ENCODE measurements at places on chromosomes 11 and 22.

DNA sequence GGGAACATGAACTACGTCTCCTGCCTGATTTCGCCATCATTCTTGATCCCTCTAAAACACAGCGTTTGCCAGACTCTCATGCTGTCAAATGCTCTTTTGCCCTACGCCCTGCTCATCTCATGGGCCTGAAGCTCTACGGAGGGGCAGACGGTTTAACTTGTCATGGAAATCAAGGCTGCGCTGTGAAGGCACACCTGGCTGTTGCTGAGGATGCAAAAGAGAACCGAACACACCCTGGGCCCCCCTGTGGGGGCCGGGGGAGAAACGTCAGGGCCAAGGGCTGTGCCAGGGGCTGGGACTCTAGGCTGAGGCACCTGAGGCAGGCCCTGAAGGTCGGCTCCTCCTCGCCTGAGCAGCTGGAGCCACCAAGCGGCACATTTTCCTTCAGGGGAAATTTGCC is 957.2 kb downstream of the BRD1 start:
- no peak for DNase-seq

DNA sequence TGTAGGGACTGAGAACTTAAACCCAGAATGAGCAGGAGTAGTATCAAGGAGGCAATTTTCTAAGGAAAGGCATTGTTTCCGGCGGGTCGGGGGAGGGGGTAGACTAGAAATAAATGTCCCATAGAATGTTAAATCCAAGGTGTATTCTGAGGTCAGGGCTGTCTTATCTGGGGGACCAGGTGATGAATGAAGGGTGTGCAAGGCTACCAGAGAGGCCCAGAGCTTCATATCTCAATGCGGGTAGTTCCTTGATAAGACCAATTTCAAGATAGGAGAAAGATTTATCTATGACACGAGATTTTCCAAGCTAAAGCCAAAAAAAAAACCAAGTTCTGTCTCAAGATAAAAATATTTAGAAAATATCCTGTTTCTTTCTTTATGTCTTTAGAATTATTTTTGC is 8.3 kb upstream of the RCE1 start:
- no peak for DNase-seq

- no peak for DNase-seq
Measured at GRCh38 chr11:18264035-18264434, 2.0 kb upstream of the SAA1 start.

GRCh38 chr11:47185305-47186075 is 744 bp downstream of the PACSIN3 start:
- DNase-seq: no peak

- no peak for DNase-seq
Measured at GRCh38 chr11:110912437-110912836, 200.2 kb upstream of the ARHGAP20 start.

- DNase-seq: no peak
Measured at GRCh38 chr11:92384358-92384757, 159.7 kb downstream of the FAT3 start.

GRCh38 chr11:27440090-27440489 is 32.5 kb downstream of the LGR4 start:
- no peak for DNase-seq

GRCh38 chr22:19046287-19046686 is 75.9 kb downstream of the DGCR2 start:
- no peak for DNase-seq

DNA sequence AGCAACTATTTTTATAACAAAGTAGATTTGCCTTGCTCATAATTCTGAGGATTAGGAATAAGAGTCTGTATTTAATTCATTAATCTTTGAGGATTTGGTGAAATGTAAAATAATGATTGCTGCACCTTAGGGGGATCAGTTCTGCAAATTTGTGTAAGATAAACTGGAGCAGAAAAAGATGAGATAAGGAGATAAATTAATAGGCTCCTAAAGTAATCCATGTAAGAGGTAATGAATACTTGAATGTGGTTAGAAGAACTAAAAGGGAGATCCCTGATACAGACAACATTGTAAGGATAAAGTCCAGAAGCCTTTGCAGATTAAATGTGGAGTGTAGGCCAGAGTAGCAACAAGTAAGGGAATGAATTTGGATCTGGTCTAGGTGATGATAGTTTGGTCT is 45.6 kb downstream of the PDHX start:
- no peak for DNase-seq

GRCh38 chr11:8354622-8355415 is 91.1 kb upstream of the LMO1 start:
- DNase-seq: no peak

DNA sequence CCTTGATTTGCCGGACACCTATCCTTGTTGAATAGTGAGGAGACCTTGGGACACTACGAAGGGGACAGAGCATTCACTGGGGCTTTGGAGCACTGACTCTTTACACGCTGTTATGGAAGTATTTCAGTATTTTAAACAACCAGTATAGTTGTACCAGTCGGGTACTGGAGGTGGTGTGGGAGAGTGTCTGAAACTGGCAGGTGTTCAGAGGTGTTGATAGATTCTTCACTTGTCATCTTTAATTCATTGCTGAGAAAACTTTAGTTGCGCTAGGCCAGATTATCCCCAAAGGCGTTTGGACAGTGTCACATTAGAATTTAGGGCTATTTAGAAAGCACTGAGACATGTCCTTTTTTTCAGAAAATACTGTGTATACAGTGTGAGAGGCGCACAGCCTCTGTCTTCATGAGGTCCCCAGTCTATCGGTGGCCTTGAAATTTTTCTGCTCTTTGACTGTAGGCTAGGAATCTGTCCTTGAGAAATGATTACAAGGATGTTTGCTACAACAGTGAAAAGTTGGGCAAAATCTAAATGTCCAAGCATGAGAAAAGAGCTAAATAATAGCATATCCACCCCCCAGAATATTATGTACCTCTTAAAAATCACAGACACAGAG is 69.7 kb downstream of the TEAD1 start:
- no peak for DNase-seq

GRCh38 chr11:121482231-121483129 is 29.7 kb upstream of the SORL1-AS1 start:
- DNase-seq: no peak

DNA sequence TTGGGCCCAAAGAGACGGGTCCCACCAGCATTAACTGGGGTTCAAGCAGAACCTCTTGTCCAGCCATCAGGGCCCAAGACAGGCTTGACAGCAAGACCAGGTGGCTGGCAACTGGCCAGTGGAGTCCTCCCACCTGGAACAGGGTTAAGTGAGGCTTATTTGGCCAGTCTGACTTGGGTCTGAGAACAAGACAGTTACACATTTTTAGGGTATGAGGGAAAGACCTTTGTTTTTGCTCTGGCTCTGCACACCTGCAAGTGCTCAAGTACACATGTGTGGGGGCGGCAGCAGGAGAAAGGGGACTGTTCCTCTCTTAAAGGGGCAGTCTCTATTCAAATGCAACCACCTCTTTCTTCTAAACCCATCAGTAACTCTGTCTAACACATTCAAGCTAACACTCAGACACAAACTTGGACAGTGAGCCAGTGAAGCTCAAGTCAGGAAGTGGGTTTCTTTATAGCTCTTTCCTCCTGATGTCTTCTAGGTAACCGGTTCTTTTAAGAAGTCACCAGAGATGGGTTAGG is 116.2 kb downstream of the ETS1 start:
- no peak for DNase-seq

DNA sequence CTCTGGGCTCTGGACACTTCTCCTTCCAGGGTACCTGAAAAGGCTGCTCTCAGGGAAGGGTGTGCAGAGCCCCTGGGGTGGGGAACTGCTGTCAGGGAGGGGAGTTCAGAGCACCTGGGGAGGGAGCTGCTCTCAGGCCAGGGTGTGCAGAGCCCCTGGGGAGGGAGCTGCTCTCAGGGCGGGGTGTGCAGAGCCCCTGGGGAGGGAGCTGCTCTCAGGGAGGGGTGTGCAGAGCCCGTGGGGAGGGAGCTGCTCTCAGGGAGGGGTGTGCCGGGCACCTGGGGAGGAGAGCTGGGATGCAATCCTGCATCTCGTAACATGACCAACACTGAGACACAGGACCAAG is 764.2 kb downstream of the BRD1 start:
- DNase-seq: no peak

GRCh38 chr22:42400811-42401534 is 31.2 kb downstream of the NFAM1 start:
- DNase-seq: no peak

DNA sequence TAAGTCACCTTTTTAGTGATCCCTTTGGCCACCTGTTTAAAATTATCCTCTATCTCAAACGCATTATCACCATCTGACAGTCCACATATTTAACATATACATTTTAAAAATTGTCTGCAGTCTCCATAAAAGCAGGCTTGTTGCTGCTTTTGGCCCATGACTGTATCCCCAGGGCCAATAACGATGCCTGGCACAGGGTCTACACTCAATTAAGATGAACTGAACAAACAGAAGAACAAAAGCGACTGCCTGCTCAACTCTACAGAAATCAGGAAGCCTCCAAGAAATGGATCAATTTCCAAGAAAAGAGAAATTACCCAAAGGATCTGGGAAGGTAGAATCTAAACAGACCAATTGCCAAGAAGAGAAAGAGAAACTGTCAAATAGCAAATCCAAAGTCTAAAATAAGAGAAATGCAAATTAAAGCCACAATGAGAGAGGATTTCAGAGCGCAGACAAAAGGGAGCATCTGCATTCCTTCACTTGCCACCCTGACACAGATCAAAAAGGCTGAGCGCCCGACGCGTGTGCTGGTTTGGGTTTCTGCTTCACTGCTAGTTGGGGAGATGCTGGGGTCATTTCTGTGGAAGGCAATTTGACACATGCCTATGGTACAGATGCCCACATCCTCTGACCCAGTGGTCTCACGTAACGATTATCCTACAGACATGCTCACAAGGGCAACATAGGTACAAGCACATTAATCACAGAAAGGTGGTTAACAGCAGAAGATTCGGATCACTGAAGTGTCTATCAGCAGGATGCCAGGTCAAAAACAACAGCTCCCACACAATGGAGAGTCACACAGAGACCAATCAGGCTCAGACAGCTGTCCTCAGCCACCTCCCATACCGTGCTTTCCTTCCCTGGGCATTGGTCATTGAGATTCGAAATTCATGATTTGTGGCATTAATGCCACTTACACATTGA is 55.9 kb downstream of the SHISAL1 start:
- no peak for DNase-seq

DNA sequence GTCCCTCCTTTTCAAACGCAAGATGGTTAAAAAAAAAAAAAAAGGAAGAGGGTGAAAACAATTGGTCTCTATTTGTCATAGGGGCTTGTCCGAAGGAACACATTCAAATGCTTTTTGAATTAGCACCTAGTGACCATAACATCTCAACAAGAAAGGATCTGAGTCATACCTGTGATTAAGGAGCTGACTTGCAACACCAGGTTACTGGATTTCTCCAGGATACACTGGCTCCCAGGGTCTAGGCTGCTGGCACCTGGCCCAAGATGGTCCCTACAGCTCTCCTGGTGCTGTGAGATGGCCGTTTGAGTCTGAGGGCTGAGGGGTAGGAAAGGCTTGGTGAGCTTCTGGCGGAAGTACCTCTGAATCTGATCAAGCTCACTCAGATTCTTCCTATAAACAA is 28.4 kb upstream of the UCP3 start:
- DNase-seq: no peak

- no peak for DNase-seq
Measured at GRCh38 chr11:73155102-73155501, 13.0 kb upstream of the FCHSD2 start.

GRCh38 chr11:122882857-122883645 is 492 bp downstream of the JHY start:
- DNase-seq: no peak

DNA sequence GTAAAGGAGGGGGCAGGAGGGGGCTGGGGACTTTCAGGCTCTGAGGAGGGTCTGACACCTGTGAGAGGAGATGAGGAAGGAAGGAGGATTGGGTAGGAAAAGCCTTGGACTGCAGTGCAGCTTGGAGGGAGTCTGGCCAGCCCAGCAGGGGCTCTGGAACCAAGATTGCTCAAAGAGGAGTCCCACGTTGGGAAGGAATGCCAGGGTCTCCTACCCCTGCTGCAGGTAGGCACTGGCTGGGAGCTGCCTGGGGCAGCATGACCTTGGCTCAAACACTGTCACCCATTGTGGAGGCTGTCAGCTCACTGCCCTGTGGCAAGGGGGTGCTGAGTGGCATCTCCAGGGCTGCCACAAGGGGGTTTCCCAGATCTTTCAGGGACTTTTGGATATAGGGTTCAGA is 94.5 kb downstream of the RPS6KA4 start:
- DNase-seq: no peak

DNA sequence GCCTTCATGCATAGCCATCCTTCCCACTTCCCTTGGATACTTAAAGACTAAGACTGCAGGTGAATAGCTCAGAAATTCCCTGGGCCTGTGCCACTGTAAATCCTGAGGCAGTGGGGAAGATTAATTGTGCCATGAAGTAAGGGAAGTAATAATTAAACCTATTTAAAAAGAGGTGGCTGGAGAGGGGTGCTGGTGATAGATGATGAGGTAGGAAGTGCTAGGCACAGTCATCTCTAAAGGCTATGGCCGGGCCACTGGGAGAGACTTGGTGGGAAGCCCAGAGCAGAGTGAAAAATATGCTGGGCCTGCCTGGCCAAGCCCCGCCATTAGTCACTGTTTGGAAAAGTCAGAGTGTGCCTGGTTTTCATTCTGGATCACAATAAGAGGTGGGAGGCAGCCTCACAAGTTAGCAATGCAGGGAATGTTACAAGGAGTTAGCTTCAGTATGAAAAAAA is 197.2 kb upstream of the PITPNB start:
- DNase-seq: no peak

DNA sequence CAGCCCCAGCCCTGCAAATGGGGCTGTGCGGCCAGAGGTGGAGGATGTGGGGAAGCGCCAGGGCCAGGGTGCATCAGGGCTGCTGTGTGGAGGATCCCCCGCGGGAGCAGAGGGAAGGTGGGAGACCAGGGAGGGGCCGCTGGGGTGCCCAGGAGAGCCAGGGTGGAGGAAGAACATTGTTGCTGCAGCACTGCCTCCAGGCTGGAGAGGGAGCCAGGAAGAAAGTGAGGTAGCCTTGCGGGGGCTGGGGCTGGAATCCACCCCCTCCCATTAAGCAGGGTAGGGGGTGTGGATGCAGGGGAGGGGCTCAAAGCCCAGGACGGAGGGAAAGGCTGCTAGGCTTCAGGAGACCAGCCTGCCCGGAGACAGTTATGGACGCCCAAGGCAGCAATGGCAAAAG is 15.0 kb downstream of the CABP7 start:
- no peak for DNase-seq

GRCh38 chr11:65850217-65851082 is 7.5 kb downstream of the CFL1 start:
- DNase-seq: no peak

GRCh38 chr22:40525250-40525884 is 111.2 kb downstream of the MRTFA start:
- peak; percentile 59 for DNase-seq

- no peak for DNase-seq
Measured at GRCh38 chr11:100593291-100593690, 93.8 kb upstream of the ARHGAP42 start.

DNA sequence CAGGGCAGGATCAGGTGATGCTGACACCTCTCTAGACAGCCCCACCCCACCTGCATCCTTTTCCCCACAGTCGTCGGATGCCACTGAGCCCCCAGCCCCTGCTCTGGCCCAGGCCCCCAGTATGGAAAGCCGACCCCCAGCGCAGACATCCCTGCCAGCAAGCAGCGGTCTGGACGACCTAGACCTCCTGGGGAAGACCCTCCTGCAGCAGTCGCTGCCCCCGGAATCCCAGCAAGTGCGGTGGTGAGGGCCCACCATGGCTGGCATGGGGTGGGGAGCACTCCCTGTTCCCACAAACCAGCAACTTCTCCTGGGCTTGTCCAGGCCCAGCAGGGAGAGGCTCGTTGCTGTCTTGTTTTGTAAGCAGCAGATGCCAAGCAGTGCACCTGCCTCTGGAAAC is 9.5 kb upstream of the SH3BP1 start:
- no peak for DNase-seq
